Stimulated activated CD8-positive, alpha-beta memory T cell treated with anti-CD3 and anti-CD28 coated beads, Interleukin-2, amount 100 ng/mL, for 48 hours (primary cell): ENCODE measurements at places on chromosomes 12 and 14.

GRCh38 chr12:3131129-3131528 is 54.0 kb downstream of the TSPAN9 start:
- DNase-seq: no peak

DNA sequence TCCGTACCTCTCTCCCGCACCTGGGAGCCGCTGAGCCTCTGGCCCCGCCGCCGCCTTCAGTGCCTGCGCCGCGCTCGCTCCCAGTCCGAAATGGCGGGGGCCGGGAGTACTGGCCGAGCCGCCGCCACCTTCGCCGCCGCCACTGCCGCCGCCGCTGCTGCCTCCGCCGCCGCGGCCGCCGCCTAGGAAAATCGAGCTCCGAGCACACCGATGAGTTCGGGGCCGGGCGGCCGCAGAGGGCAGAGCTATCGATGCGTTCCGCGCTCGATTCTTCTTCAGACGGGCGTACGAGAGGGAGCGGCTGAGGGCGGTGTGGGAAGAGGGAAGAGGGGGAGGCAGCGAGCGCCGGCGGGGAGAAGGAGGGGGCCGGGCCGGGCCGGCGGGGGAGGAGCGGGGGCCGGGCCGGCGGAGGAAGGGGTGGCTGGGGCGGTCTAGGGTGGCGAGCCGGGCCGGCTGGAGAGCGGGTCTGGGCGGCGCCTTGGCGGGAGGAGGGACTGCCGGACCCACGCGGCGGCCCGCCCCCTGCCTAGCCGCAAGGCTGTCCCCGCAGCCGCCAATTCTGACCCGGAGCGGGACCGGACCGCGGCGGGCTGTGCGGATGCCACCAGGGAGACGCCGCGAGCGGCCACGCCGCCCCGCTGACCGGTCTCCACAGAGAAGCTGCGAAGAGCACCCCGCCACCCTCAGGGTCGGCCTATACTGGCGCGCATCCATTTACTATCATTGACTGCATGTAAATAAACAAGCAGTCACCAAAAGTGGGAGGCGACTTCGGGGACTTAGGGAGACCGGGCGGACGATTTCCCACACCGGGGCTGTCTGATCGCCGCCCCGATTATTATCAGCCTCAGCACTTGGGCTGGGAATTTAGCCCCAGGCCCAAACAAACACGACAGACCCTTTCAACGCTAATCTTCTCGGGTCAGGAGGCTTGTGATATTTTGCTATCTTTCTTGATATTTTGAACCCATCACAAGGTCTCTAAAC is at the start of gene KRAS:
Gene KRAS (minus strand): TSS at position 186 of the 987 bp plus-strand sequence.
- peak; percentile 83 for DNase-seq

- DNase-seq: no peak
Measured at GRCh38 chr14:52703225-52703624, 3.8 kb upstream of the PSMC6 start.

DNA sequence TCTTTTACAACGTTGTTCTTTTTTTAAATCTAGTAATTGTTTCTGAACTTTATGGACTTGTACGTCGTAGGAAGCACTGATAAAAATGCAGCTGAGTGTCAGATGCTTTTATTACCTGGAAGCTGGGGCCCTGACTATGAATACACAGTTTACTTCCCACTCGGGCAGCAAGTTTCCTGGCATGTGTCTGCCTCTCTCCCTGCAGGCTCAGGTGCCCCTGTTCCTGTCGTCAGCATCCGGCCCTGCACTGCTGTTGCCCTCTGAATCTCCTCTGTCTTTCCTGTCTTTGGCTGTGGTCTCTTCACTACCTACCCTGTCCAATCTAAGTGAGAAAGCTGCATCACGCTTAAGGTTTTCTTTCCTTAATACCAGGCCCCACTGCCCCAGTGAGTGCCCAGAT is 75.8 kb downstream of the PELI2 start:
- DNase-seq: no peak

GRCh38 chr12:18436170-18436569 is 174.9 kb downstream of the PIK3C2G start:
- DNase-seq: no peak

DNA sequence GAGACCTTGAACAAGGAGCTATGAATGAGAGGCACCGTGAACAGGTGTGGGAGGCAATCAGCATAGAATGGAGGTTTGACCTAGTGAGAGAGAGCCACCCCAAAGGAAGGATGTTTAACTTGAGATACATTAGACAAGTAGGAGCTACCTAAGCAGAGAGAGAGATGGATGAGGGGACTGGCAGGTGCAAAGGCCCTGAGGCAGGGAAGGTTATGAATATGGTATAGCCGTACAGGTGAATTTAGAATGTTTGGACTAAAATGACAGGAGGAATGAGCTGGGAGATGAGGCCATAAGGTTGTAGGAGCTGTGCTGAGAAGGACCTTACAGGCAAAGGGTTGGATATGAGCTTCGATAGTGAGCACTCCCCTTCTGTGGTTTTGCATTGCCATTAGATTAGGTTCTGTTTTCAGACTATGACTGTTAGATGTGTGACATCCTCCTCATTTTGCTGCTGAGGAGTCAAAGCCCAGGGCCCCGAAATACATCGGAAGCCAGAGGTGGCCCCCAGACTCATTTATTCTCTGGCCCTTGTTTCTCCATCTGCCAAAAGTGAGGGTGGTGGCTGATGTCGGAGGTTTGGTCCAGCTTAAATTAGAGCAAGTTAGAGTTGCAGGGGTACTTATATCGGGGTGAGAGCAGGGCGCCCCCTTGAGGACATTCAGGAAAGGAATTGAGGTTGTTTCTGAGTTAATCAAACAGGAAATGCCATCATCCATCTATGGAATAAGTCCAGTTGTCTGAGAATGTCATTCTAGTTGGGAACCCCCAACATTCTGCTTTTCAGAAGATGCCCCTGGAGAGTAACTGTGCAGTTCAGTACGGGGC is 29.4 kb downstream of the SLC24A4 start:
- peak; percentile 34 for DNase-seq

GRCh38 chr14:51774209-51774608 is 86.2 kb upstream of the GNG2 start:
- DNase-seq: no peak

DNA sequence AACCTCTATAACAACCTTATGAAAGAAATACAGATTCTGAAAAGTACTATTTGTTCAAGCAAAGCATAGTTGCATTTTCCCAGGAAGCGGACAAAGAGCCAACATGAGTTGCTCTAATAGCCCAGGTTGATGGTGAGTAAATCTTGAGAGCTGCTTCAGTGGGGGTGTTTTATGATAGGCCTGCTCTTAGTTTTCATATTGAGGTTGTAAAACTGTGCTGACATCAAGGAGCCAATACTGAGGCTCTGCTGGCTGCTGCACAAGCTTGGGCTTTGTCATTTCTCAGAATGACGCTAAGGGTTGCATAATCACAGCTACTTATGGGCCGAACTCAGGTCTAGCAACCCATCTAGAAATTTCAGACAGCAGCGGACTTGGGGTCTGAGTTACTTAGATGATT is 11.5 kb downstream of the TBC1D30 start:
- no peak for DNase-seq

GRCh38 chr12:110796952-110797351 is 49.8 kb upstream of the CCDC63 start:
- no peak for DNase-seq

DNA sequence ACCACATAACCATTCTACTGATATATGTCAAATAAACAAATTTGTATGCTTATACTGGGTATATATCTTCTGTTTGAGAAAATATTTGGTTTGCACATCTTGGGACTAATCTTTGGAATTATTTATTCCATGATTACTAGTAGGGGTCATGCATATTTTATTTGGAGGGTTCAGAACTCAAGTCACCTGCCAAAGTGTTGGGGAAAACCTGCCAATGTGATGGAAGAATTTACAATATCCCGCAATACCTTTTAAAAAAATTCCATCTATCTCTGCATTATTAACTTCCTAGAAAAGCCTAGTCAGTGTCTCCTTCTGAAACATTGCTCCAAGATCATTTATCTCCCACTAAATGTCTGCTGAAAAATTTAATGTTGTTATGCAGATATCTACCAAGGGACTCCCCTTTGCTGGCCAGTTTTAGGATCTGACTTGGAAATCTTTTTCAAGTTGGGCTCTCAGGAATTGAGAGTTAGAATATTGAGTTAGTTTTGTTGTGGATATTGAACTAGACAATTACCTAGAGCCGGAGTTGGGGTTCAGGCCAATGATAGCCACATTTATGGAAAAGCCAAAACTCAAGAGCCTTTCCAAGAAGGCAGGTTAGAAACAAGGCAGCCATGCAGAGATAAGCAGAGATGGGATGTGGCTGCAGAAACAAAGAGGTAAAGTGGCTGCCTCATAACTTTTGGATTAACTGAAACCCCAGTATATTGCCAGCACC is 425.2 kb downstream of the ADAMTS20 start:
- no peak for DNase-seq

DNA sequence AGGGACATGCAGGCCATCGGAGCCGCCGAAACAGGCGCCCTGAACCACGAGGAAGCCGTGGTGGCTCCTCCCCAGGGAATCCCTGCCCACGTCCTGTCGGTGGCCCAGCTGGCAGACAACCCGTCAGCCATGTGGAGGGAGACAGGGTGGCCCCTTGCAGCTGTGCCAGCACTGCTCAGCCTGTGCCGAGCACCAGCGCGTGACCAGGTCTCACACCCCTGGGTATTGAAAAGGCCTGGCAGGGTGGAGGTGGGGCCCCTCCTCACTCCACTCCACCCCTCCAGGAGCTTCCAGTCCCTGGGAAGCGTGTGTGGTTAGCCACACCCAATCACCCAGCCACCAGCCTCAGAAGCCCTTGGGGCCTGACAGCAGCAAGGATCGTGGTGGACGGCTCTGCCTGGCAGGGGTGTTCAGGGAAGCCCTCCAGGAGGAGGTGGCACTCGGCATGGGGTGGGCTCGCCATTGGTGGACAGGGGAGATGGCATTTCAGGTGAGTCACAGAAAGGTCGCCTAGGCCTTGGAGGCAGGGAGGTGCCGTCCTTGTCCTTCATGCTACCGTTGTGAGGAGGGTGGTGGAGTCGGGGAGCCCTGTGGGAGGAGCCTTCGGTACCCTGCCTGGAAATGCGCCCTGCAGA is 12.3 kb upstream of the DLK1 start:
- no peak for DNase-seq

GRCh38 chr14:49114161-49114893 is 471.9 kb downstream of the RPS29 start:
- DNase-seq: no peak

DNA sequence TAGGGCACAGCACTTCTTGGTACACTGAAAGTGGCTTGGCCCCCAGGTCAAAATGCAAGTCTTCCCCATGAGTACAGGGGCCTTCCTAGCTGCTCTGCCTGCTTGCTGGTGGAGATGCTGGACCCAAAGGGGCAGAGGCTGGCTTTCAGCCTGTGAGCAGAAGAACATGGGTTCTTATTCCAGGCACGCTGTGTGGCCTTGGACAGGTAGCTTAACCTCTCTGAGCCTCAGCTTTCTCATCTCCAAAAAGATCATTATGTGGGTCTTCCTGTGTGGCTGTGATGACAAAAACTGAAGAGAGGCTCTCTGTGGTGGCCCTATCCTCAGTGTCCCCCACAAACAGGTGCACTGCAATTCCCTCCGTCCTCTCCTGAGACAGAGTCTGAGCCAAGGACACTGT is 45.6 kb upstream of the TUNAR start:
- no peak for DNase-seq

DNA sequence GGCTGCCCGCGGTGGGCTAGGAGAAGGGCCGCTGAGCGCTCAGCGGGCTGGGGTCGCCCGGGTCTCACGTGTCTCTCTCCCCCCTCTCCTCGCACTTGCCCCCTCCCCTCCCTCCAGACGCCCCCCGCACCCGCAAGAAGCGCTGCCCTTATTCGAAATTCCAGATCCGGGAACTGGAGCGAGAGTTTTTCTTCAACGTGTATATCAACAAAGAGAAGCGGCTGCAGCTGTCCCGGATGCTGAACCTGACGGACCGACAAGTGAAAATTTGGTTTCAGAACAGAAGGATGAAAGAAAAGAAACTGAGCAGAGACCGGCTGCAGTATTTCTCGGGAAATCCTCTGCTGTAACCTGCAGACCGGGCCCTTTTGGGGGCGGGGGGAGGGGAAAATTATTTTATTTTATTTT is 314 bp upstream of the HOTAIR start:
- no peak for DNase-seq

GRCh38 chr12:76569685-76570604 is 10.4 kb upstream of the OSBPL8 start:
- DNase-seq: no peak

GRCh38 chr14:36105401-36105800 is 71.1 kb downstream of the PTCSC3 start:
- no peak for DNase-seq

GRCh38 chr14:100547633-100548294 is 39.5 kb downstream of the BEGAIN start:
- no peak for DNase-seq

DNA sequence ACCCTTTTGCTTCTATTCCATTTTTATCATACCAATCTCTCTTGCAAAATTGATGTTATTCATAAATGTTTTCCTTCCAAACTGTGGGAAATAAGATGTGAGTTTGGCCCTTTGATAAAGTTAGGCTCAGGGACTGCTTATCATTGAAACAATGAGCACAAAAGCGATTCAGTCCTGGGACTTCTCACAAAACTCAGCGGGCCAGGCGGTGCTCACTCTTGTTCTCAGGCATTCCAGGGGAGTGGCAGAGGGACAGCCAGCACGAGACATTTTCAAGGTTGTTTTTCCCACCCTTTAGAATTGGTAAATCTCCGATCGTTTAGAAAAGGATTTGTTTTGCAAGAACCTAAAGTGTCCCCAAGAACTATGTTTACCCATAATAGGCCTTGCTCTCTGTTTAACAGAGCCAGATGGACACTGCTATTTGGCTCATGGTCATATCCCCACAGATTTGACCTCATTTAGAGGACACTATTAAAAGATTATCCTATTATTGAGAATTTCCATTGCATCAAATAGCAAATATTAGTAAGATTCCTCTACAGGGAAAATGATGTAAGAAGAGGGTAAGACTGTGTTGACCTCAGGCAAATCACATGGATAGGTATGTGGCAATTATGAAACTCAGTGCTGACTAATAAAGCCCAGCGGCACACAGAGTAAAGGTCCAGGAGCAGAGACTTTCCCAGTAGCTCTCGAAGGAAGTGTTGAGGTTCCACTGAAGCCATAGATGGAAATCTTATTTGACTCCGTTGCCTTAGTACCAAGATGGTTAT is 102.7 kb upstream of the USP44 start:
- DNase-seq: no peak

DNA sequence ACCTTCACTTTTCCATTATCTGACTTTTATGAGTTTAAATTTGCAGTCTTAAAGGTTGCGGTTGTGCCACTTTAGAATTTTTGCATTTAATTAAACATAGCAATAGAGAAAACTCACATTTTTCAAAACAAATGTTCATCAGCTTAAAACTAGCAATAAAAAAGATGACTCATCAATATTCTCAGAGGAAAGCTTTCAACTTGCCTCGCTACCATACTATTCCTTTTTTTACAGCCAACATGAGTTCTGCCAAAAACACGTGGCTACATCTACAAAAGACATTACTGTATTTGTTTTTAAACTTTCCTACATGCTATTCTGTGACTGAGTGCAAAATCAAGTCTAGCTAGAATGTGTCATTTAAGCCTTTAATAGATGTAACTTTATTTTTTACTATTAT is 497.1 kb downstream of the RPS29 start:
- no peak for DNase-seq
